DMS 273 treated with DMSO at 0.1 percent for 48 hours (cell line): ENCODE measurements at places on chromosomes 4 and X.

GRCh38 chr4:76874176-76874575 lies 23.8 kb downstream of the SOWAHB start:
- DNase-seq = no peak

GRCh38 chrX:13688384-13688957 lies 457 bp upstream of the RAB9A start:
- no peak for DNase-seq

DNA sequence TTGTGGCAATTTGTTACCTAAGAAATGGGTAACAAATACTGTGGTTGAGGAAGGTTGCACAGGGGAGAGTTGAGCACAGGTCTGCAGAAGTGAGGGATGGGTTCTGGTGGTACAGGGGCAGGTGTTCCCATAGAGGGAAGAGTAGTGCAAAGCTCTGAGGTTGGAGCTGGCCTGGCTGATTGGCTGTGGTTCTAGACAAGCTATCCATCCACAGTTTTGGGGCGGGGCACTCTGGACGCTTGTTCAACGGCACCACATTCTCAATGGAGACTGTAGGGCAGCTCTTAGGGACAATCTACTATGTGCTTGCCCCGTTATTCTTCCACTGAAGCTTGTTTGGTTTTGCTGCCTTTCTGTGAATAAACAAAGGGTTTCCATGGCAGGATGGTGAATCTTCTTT lies 35.4 kb downstream of the NAT8L start:
- DNase-seq = no peak

DNA sequence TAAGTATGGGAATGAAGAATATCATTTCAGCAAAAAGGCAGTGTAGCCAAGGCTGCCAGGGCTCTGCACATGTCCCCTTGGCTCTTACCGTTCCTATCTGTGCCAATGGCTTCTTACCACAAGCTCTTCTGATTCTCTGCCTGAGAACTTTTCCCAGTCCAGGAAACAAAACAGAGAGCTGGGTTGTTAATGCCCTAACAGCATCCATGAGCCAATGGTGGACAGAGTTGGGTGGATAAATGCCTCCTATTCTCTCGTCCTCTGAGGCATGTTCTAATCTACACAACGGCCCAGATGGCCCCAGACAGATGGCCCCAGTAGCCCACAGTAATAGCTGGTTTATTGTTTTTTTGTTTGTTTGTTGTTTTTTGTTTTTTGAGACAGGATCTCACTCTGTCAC lies 28.0 kb downstream of the SCD5 start:
- DNase-seq = peak; percentile 15

GRCh38 chr4:84495794-84496261 lies 3.3 kb downstream of the NKX6-1 start:
- no peak for DNase-seq

DNA sequence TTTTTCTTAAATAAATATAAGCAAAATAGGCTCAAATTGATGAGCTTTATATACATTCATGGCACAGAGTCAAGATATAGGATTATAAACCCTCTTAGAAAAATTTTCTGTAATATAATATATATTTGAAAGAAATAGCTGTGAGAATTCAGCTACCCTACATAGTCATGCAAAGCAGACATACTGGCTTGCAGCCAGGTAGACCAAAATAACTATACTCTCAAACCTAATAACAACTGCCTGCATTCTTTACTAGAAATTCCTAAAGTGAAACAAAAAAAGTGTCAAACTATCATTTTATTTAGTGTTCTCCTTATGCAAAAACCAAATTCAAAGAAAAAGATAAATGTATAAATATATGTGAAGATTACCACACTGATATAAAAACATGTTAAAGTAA lies 1390.2 kb downstream of the C4orf33 start:
- DNase-seq = no peak

DNA sequence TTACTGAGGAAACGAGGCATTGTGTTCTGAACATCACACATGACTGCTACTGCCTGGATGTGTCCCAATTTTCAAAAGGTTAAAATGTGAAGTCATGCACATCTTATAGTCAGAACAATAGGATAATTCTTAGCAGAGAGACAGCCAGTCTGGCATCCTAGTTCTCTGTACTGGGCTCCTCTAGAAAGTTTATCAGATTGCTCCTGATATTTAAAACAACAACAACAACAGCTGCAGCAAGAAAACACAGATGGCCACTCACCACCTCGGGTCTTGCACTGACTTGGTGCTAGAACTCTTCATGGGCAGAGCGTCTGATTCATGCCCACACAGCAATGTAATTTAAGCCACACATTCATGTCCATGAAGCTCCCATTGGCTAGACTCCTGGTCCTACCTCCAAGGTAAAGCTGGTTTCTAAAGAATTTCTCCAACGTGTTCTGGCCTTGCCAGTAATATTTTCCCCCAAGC lies 33.3 kb upstream of the SLC2A9 start:
- no peak for DNase-seq

GRCh38 chr4:129748991-129749390 lies 653.0 kb downstream of the C4orf33 start:
- DNase-seq = no peak

GRCh38 chr4:174631901-174632758 lies 109.8 kb upstream of the HPGD start:
- DNase-seq = no peak

GRCh38 chr4:37392521-37393255 lies 148.1 kb downstream of the NWD2 start:
- DNase-seq = no peak

DNA sequence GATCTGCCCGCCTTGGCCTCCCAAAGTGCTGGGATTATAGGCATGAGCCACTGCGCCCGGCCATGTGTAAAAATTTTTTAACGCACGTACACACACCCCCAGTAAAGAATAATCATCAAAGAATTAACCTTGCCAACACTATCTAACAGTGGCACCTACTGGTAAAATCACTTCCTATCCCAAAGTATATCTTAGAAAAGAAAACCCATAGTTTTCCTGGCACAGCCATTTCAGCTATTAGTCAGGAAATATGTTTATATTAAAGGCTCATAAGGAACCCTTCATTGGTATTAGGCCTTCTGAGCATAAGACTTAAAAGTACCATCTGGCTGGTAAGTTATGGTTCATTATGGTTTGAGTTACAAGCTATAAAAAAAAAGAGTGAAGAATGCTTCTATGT lies 14.1 kb downstream of the S100G start:
- no peak for DNase-seq

- DNase-seq = no peak
Observed at GRCh38 chr4:40337523-40337922, 2.4 kb downstream of the CHRNA9 start.

GRCh38 chr4:54571293-54572151 lies 86.2 kb upstream of the KIT start:
- no peak for DNase-seq

DNA sequence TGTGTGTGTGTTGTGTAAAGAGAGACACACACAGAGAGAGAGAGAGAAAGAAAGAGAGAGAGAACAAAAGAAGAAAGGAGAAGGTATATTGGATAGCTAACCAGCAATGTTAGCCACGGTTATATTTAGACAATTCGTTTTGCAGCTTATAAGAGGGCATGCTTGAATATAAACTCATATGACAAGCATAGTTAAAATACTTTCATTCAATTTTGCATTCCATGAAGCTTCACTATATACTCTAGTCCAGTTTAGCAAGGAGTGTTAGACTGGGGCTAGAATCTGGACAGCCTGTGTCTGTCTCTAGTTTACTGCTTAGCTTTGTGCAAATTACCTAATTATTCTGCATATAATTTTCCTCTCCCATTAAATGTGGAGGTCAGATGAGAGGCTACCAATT lies 525.9 kb upstream of the ZFP42 start:
- no peak for DNase-seq

GRCh38 chr4:74942251-74942917 lies 9.5 kb downstream of the PARM1 start:
- no peak for DNase-seq

DNA sequence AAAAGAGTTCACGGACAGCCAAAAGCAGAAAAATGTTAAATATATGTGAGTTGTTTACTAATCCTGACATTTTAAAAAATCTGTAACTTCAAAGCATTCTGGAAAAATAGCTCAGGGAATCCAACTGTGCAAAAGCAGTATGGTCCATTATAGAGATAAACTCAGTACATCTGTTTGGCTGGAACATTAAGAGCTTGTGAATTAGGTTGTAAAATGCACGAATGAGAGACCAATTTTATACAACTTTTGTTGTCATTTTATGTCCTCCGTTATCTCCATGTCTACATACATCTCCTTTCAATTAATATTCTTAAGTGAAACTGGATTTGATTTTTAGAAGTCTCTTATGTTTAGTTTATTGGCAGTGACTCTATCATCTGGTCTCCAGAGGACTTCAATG lies 367.0 kb upstream of the ATOH1 start:
- DNase-seq = no peak

- no peak for DNase-seq
Observed at GRCh38 chr4:81874661-81875515, 403.2 kb upstream of the RASGEF1B start.

GRCh38 chr4:158877069-158877468 lies 108.2 kb downstream of the FNIP2 start:
- DNase-seq = no peak

- no peak for DNase-seq
Observed at GRCh38 chrX:153802513-153803045, 8.1 kb downstream of the SSR4 start.

GRCh38 chr4:124203613-124204238 lies 508.8 kb downstream of the ANKRD50 start:
- no peak for DNase-seq

DNA sequence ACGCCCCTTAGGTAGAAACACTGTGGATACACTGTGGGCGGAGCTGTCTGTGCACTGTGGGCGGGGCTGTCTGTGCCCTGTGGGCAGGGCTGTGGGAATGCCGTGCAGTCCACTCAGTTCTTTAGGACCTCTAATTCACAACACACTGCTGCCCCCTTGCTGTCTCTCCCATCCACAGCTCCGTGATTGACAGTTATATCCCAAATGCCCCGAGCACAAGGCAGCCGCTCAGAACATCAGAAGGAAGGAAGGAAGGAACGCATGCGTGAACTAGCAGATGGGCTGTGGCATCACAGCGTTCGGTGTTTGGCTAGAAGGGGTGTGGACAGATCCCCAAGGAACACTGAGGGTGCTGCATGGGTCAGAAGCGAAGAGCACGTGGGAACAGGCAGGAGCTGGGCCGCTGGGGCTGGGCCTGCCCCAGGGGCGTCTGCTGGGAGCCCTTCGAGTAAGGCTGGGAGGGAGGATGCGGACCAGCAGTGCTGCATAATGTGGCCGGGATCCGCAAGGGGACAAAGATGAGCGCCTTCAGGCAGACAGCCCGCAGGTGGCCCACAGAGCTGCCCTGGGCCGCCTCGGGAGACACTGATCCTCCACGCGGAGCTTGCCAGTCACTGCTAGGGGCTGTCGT lies 29.8 kb downstream of the ACOX3 start:
- DNase-seq = peak; percentile 14

GRCh38 chr4:4568806-4569427 lies 27.1 kb upstream of the STX18 start:
- no peak for DNase-seq

- DNase-seq = no peak
Observed at GRCh38 chr4:2862528-2862927, 18.9 kb downstream of the ADD1 start.

- no peak for DNase-seq
Observed at GRCh38 chrX:129959493-129959832, 23.0 kb upstream of the BCORL1 start.

- DNase-seq = no peak
Observed at GRCh38 chr4:73683033-73683432, 57.3 kb upstream of the CXCL8 start.

GRCh38 chr4:179583221-179583620 lies 2141.0 kb upstream of the AGA start:
- DNase-seq = no peak

DNA sequence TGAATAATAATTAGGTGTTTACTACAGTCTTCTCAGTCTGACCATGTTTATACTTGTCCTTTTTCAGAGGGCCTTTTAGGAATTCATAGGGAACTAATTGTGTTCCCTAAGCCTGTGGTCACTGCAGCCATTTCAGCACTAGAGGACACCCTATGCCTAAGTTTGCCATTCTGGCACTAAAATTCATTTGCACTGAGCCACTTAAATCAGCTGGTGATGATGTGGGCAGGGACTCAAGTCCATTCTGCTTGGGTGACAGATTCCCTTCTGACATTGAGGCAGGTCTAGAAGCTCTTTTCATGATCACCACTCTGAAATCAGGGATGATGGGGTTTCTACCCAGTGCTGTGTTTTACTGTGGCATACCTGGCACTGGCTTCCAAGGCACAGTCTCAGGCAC lies 1178.9 kb upstream of the DIAPH2 start:
- DNase-seq = peak; percentile 8

DNA sequence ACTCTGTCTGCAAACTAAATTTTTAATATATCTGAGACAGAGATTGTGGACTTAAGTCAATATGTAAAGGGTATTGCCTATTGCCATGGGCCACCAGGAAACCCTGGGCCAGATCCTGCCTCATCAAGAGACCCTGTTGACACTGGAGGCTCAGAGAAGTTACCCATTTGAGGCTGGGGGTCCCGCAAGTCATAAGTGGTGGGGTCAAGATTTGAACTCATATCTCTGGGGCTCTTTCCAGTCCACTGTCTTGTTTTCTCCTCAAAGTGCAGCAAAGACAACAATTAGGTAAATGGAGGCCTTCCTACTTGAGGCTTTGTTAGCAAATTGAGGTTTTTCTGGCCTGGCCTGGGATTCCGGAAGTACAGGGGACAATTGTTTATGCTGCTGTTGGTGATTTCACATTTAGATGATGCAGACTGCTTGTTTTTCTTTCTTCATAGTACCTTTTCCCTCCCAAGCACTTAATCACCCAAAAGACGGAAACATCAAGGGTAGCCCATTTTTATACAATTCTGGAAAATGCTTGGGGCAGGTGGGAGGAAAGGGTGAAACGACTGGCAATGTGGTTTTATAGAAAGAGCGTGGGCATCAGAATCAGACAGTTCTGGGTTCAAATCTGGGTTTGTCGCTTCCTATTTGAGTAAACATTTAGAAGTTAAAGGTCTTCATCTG lies 160.0 kb downstream of the SMIM20 start:
- DNase-seq = no peak

DNA sequence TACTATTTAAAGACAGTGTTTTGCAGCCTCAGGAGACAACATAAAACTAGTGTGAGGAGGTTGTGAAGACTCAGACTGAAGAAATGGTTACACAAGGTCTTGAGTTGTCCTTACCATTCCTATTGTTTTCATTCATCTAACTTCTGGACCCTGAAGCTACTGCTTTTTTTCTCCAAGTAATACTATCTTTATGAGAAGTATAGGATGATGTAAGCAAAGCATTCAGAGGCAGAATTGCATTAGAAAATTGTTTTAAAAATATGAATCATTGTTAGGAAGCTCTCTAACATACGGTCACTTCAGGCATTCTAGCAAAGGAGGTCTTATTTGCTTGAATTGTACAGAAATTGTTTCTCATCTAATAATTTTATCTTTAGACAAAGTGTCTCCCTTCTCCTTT lies 357.8 kb downstream of the TLL1 start:
- DNase-seq = no peak

- DNase-seq = no peak
Observed at GRCh38 chrX:21528076-21528475, 130.1 kb downstream of the KLHL34 start.

- no peak for DNase-seq
Observed at GRCh38 chr4:139798456-139798855, 132.8 kb downstream of the MGST2 start.
